ENCODE measurements at places on chromosomes 11 and 22. TPM values are rescaled to one million over a fixed set of nuclear protein-coding genes. Genes with fewer than 3 reads are reported as not detected.

DNA sequence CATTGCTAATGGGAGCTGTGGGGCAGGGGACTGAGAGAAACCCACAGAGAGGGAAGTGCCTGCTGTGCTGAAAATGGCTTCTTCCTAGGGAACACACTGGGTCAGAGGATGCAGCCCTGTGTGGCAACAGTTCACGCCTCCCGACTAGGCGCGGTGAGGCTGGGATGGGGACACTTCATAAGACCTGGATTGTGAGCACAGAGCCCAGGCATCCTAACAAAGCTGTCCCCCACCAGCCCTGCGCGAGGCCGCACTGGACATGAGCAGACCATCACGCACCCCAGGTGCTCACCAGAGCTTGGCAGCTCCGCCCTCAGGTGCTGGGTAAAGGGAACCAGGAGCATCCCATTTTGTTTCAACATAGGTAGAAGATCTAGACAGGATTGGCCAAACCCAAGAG, 1.8 kb upstream of the KRTAP5-4 start:
- no peak for DNase-seq

DNA sequence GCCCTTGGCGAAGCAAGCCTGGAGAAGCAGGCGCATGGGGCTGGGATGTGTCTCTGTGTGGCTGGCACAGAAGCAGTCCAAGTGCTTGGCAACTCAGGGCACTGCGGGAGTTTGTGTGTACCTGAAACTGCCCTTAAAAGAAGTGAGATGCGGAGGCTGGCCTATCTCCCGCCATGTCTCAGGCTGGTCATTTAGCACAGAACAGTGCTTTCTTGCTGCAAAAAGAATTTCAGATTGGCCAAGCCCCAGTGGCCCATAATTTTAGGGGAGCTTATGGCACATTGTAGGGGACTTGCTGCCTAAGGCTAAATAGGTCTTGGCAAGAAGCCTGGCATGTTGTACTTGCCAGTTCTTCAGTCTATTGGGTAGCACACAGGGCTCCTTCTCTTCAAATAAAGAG, 16.4 kb downstream of the EHF start:
- DNase-seq = no peak

GRCh38 chr11:113119966-113120736, 158.9 kb downstream of the NCAM1 start:
- DNase-seq = no peak

- DNase-seq = no peak
Measured at GRCh38 chr11:111069066-111069465, 176.5 kb upstream of the POU2AF2 start.

- DNase-seq = no peak
Measured at GRCh38 chr22:22887621-22888503, at the start of gene IGLL5. Gene IGLL5, plus strand, starts transcription at chr22:22887816. Its CDS starts 238 bp downstream, at chr22:22888054.

- DNase-seq = no peak
Measured at GRCh38 chr11:19727246-19727645, 14.6 kb downstream of the NAV2 start.

DNA sequence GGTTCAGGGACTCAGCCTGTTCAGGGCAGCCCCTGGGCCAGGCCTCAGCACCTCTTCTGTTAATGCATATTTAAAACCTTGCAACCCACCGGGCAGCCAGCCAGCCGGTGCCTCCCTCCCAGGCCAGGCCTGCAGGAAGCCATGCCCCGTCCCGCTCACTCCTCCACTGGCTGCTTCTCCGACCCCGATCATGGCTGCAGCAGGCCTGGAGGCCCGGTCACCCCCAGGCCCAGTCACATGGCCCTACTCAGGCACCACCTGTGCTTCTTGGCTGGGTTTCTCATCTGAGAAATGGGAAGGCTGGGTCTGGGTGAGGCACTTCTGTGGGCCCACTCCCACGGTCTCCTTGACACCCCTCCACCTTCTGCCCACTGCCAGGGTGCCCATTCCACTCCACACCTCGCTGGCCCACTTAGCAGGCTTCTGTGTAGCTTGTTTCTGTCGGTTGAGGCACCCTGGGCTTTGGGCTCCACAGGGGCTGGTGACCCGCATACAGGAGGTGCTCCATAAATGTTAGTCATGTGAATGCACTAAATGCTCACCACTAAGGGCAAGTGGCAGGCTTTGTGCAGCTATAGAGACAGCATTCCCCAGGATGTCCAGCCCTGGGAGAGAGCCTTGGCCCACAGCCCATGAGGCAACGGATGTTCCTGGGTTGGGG, 11.4 kb downstream of the RTN4R start:
- DNase-seq = no peak

DNA sequence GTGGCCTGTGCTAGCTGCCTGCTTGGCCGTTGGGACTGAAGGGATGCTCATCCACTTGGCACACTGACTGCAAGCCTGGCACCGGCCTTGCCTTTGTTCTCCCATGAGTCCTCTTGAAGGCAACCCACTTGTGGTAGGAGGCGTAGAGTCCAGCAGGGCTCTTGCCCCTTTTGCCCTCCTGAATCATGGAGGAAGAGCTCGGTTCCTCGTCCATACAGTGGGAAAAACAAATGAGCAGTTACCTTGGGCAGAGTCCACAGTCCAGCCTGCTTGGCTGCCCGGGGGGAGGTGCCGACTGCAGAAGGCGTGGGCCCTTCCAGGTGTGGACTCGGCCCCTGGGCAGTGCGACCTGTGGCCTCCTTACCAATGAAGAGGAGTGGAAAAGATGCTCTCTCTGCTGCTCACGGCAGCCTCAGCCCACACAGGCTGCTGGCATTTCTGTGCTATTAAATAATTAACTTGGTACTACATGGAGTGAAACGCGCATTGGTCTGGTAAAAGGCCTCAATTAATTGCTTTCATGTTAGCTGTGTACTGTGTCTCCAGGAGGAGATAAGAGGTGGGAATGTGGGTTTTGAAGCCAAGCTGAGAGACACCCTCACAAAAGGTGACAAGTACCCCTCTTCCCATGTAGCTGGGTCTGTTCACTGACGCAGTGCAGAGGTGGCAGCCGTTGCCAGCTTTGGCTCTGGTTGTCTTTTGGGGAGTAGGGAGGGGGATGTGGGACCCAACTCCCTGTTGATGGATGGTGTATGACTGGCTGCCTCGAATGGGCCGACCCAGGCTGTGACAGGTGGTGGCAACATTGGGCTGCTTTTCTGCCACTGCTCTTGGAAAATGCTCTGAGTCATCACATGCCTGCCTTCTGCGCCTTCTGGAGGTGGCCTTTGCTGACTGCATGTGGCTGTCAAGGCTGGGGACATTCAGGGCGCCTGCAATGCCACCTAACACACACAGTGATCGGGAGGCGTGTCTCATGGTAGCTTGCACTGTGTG, 26.8 kb upstream of the B3GAT1 start:
- no peak for DNase-seq

DNA sequence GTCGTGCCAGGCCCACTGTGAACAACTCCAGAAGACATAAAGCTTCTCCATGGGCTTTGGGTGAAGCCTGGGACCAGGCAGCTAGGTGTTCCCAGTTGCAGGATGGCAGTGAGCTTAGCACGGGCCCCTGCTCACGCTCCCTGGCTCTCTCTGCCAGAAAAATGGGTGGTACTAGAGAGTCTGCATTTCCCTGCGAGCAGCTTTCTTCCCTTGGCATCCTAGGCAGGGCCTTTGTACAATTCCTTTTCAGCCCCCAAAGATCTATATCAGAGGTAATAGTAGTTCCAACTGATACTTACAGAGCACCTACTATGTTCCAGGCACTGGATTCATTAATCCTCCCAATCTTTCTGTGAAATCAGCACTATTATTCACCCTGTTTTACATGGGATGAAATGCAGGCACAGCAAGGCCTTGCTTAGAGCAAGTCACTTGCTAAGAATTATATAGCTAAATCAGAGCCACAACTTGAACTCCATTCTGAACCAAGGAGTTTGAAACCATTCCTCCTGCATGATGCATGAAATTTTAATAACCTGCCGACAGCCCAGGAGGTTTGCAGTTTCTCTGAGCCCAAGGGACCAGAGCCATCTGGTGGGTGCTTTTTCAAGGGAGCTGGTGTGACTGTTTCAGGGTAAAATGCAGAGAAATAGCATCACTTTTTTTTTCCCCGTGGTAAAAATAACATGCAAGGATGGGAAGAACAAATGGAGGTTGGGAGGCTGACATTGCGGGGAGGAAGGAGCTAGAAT, 22.7 kb downstream of the NAV2 start:
- DNase-seq = no peak

GRCh38 chr11:45671246-45672171, 6.1 kb upstream of the CHST1 start:
- no peak for DNase-seq

HBG1 gene
- not detected for total RNA-seq

ARRB1 gene
- total RNA-seq = 0.24 TPM

RBMXL2 gene
- not detected for total RNA-seq
